ENCODE measurements at places on chromosomes 12 and 14.

DNA sequence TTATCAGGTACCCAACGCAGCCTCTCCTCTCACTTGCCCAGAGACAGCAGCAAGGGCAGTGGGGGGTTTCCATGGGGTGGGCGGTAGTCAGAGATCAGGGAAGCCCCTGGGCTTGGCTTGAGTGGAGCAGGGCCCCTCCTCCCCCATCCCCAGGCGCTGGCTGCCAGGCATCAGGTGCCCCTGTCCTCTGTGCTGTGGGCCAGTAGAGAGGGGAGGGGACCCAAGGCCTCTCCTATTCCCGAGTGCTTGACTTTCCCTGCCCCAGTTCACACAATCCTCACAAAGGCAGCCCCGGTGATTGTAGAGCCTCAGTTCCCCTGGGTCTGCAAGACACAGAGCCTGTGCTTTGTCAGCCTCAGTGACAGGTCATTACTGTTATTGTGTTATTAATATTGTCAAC lies 57.7 kb downstream of the MVK start:
- DNase-seq, result no peak

DNA sequence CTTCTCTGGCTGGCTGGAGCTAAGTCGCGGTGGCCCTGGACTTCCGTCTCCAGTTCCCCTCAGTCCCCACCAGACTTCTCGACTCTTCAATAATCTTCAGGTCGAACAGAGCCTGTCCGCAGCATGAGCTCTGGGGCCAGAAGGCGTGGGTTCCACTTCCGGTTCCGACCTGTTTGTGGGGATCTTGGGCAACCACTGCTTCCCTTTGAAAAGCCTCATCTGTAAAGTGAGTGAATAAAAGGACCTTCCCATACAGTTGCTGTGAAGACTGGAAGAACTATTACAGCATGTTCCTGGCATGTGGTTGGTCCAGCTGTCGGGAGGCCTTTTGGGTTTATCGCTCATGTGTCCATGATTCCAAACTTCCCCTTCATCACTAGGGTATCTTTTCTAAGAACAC lies 19.4 kb downstream of the ADGRD1 start:
- no peak for DNase-seq

GRCh38 chr14:104301731-104302460 lies 163.5 kb downstream of the KIF26A start:
- no peak for DNase-seq

GRCh38 chr12:32906399-32907165 lies 10.0 kb upstream of the PKP2 start:
- DNase-seq, result no peak

DNA sequence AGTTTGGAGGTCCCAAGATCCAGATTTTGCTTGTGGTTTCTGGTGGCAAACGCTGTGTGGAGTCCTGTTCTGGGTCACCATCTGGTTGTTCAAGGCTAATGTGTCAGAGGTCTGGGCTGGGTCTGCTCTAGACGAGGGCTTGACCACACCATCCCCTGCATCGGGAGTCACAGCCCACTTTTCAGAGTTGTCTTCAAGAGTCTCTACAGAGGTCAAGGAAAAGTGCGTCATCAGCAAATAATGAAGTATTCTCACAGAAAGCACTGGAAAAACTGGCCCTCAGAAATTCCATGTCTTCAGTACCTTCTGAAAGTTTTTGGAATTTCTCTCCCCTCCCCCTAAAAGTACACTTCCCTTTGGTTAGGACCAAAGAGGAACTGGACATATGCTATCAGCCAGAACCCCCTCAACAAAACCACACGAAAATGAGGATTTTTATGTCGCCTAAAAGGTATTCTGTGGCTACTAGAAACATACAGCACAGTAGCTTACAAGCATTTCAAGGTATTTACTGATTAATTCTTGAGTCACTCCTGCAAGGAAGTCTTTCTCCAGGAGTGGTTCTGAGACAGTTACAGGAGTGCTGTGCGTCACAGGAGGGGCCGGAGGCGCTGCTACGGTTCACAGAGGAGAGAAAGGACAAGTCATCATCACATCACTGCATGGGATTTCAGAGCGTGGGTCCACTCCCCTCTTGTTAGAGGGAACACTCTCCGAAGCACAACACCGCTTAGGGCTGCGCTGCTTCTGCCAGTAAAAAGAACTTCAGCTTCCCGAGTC lies 35.4 kb downstream of the RAD52 start:
- no peak for DNase-seq

- DNase-seq, result no peak
Measured at GRCh38 chr12:49621651-49622500, 1.5 kb upstream of the PRPF40B start.

DNA sequence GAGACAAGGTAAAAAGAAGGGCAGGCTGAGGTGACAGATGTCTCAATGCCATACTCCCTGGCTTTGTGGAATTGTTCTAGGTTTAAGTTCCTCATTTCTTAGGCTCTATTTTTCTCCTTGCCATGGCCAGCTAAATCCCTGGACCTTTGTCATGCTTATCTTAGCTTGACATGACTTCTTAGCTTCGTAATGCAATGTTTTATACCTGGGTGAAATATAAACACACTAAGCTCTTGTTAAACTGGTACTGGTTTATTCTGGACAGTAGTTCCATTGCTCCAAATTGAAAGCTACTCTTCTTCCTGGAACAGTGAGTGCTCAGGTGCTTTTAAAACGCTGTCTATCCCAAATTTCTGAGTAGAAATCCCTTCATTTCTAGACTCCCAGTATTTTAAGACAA lies 17.4 kb upstream of the ARHGAP5 start:
- no peak for DNase-seq

- no peak for DNase-seq
Measured at GRCh38 chr12:50901685-50902113, 50.6 kb upstream of the HIGD1C start.

- peak; percentile 12 for DNase-seq
Measured at GRCh38 chr14:24311837-24312615, 724 bp downstream of the LTB4R start.

GRCh38 chr14:52467515-52468266 lies 84.6 kb downstream of the TXNDC16 start:
- no peak for DNase-seq

- no peak for DNase-seq
Measured at GRCh38 chr14:85943192-85943591, 413.2 kb downstream of the FLRT2 start.

- no peak for DNase-seq
Measured at GRCh38 chr14:59632381-59632780, 55.8 kb upstream of the CCDC175 start.

- DNase-seq, result no peak
Measured at GRCh38 chr12:124041907-124042306, 68.9 kb downstream of the ZNF664 start.

DNA sequence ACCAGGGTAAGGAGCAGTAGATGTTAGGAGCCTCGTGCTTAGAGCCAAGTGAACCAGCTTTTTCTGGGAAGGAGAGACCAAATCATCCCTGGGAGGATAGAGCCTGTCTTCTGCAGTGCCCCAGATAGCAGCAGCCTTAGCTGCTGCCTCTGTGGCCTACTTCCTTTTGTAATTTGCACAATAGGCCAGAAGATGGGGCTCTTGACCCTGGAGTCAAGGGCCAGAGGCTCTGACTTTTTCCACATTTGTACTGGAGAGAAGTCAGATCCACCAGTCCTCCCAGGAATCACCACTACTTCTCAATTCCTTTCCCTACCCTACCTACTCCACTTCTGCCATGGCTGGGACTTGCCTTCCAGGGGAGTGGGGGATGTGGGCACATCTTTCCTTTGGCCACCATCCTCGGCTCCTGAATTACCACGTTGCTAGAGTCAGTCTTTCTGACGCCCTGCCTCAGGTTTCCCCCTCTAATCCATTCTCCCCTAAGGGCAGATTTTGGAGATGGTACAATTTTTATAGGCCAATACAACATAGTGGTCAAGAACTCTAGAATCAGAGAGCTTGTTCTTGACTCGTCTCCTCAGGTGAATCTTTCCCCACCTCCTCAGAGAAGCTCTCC lies 3.3 kb upstream of the SLC4A8 start:
- peak; percentile 87 for DNase-seq

- no peak for DNase-seq
Measured at GRCh38 chr14:38505221-38505972, 249.5 kb upstream of the CLEC14A start.

- DNase-seq, result no peak
Measured at GRCh38 chr14:94051779-94052178, 25.6 kb downstream of the OTUB2 start.

GRCh38 chr12:92193846-92194245 lies 48.2 kb upstream of the BTG1 start:
- DNase-seq, result no peak

DNA sequence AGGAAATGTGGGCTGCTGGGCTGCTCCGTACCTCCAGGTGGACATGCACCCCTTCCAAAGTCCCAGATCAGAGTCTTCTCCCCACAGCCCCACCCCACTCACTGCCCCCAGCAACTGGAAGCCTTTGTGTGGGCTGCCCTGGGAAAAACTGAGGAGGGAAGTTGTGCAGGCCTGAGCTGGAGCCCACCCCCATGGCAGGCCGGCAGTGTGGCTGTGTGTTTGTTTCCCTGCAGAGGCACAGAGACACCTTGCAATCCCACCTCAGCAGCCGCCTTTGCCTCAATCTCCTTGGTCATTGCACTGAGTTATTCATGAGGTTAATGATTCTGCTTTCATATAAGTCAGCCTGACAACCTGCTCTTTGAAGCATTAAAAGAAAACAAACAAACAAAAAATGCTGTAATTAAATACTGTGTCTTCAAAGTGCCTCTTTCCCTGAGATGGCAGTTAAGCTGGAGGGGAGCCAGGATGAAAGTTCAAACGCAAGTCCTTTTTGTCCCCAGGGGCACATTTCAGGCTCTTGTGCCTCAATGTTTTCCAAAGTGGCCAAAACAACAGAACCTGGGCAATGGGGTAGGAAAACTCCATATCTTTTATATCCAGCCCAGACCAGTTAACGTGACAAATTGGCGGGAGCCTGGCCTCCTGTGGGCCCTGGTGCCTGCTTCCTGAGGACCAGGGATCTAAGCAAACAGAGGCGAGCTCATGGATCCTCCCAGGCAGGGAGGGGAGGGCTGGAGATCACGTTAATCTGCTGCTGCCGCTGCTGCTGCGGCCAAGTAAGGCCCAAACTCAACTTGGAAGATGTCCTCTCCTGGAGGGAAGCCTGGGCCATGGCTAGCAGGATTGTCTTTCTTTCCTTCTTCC lies 51.9 kb upstream of the TSPAN11 start:
- no peak for DNase-seq

GRCh38 chr14:73829526-73830431 lies 21.9 kb upstream of the PTGR2 start:
- DNase-seq, result no peak

DNA sequence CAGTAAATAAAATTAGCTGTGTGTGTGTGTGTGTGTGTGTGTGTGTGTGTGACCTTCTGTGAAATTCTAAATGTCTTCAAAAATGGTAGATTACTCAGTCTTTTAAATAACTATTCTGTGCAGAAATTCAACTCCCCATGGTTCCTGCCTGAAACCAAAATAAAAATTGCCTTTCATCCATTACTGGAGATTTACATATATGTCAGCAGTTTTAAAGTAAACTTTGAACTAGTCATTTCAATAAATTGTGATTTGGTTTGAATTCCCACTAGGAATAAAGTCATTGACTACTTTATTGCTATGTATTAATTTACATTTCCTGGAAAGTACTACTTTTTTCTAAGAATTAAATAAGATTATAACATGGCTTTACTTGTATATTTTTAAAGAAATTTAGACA lies 5.3 kb downstream of the ELK3 start:
- no peak for DNase-seq

DNA sequence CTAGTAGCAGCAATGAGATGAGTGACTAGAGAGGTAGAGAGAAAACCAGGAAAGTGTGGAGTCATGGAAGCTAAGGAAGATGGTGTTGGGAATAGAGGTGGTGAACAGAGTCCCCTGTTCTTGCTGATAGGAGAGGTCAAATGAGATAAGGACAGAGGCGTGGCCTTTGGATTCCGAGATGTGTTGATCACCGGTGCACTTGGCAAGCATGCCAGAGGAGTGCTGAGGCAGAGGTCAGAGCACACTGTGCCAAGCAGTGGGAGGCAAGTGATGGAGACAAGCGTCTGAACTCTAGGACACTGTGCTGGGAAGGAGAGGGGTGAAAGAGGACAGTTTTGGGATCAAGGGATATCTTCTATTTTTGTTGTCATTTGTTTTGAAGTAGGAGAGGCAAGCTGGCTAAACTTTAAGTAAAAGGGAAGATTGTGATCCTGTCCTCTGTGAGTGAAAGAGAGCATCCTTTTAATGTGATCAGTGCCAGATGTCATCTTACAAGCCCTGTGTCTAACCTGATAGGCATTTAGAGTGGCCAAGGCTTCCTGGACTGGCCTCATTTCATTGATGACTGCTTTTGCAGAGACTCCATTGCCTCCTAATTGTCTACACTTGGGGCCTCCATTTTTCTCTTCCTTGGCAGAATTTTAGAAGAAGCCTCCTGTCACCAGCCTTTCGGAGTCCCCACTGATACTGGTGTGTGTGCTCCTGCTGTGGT lies 336.4 kb downstream of the CACNA1C start:
- no peak for DNase-seq

- no peak for DNase-seq
Measured at GRCh38 chr12:87428701-87429277, 600.4 kb downstream of the C12orf50 start.

DNA sequence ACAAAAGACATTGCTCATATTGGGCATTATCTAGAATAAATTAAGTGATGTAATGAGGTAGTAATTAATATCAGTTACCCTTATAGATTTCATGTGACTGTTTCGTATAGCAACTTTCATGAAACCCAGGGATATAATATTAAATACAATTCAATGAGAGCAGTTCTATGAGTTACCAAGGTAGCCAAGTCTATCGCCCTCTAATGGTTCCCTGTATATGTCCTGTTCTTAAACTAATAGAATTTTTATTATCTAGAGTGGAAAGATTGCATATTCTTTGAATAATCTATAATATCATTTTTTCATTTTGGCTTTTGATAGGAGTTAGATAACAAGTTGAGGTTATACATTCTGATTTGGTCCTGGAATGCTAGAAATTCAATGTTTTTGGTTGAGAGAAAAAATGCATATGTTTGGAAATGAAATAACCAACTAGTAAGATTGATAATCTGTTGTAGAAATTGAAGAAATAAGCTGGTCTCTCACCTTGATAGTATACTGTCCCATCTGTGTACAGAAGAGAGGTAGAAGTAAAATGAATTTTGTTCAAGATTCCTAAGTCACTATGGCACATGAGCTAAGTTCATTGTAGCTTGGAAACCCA lies 59.7 kb downstream of the SCFD1 start:
- no peak for DNase-seq

GRCh38 chr12:75581515-75581914 lies 70.1 kb upstream of the KRR1 start:
- DNase-seq, result no peak

DNA sequence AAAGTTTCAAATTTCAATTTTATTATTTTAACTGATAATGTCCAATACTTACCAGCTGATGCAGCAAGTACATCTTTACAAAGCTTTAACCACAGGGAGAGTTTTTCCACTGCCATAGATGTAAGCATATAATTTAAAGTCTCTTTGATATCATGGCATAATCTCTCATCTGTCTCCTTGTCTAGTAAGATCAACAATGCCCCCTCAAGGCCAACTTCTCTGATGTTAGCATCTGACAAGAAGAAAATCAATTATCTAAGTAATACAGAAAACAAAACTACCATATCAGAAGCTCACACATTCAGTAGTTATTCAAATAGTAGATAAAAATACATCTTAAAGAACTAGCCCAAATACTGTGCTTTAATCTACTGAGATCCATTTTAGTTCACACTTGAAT lies 94.2 kb downstream of the HEATR5A start:
- no peak for DNase-seq

GRCh38 chr12:51323966-51324895 lies at the start of gene BIN2:
Gene BIN2 (minus strand): TSS chr12:51324174. CDS start chr12:51324102, 72 bp downstream.
- no peak for DNase-seq

GRCh38 chr14:68703093-68703492 lies 89.8 kb downstream of the ZFP36L1 start:
- no peak for DNase-seq

- DNase-seq, result no peak
Measured at GRCh38 chr12:96687719-96688118, 198.3 kb downstream of the CFAP54 start.
